ENCODE measurements at places on chromosomes 6 and 20.
A peak's percentile ranks its signal among the peaks of the same experiment; 100 is the strongest.

GRCh38 chr20:20299904-20300303 lies 68.0 kb upstream of the INSM1 start:
- no peak for DNase-seq

DNA sequence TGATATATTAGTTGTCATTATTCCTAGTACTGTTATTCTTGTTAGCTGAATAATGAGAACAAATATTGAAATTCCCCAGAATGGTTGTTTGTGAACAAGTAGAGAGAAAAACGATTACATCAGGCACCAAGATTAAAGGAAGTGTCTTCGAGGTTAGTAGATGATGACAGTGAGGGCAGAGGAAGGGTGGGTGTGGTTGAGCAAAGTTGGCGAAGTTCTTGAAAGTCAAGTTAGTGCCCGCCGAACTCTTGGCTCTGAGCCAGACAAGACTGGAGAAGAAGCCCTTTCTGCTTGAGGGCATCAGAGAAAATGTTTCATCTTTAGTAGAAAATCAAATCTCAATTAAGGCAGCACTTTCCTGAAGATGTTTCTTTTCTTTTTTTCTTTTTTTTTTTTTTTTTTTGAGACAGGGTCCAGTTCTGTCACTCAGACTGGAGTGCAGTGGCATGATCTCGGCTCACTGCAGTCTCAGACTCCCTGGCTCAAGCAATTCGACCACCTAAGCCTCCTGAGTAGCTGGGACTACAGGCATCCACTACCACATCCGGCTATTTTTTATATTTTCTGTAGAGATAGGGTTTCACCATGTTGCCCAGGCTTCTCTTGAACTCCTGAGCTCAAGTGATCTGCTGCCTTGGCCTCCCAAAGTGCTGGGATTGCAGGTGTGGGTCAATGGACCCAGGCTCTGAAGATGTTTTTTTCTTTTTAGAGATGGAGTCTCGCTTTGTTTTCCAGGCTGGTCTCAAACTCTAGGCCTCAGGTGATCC lies 77.1 kb downstream of the SGK1 start:
- DNase-seq, result peak; percentile 67

- no peak for DNase-seq
Observed at GRCh38 chr20:9070304-9070703, 1.4 kb downstream of the PLCB4 start.

- DNase-seq, result no peak
Observed at GRCh38 chr6:170092826-170093225, 198.1 kb downstream of the DLL1 start.

- DNase-seq, result no peak
Observed at GRCh38 chr20:52433326-52434040, 241.9 kb upstream of the ZFP64 start.

DNA sequence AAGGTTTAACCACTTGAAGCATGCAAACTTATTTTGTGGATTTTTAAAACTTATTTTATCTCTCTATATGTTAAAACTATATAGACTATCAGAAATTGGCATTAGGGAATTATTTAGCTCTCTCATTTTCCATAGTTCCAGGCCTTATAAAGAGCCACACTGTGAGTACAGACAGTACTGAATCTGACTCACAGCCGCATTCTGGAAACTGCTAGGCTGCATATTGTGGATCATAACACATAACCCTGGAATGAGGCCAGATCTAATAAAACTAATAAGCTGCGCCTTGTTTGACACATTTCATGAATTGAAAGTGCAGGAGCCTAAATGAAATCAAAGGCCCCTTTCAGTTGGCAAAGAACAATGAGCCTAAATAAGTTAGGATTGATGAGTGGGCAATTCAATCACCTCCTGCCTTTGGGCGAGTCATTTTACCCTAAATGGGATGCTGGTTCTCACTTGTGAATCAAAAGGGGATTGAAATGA lies 308.4 kb downstream of the PACRG start:
- no peak for DNase-seq

- DNase-seq, result no peak
Observed at GRCh38 chr6:139841794-139842215, 467.4 kb upstream of the CITED2 start.

DNA sequence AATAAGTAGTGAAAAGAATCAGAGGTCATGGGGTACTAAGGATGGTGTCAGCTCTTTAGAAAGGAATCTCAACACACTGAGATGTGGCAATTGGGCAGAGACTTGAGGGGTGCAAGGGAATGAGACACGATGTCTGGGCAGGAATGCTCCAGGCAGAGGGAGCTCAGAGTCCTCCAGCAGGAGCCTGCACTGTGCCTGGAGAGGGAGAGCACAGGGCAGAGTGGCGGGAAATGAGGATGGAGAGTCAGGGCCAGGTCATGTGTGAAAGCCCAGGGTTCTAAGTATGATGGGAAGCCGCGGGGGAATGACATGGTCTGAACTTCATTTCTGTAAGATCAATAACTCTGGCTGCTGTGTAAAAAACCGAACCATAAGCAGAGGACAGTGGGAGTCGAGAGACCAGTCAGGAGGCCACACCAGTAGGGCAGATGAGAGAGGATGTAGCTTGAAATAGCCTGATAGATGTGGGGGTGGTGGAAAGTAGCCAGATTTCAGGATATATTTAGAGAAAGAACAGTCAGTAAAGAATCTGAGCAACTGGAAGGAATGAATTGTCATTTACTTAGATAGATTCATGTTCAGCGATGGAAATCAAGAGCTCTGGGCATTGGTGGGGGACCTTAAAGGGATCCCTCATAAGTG lies 133.4 kb upstream of the DTNBP1 start:
- DNase-seq, result no peak

- DNase-seq, result no peak
Observed at GRCh38 chr20:8639112-8639778, 429.6 kb upstream of the PLCB4 start.

- no peak for DNase-seq
Observed at GRCh38 chr20:59000326-59000725, 6.7 kb downstream of the CTSZ start.

GRCh38 chr20:1830240-1830639 lies 65.0 kb upstream of the SIRPA start:
- no peak for DNase-seq

DNA sequence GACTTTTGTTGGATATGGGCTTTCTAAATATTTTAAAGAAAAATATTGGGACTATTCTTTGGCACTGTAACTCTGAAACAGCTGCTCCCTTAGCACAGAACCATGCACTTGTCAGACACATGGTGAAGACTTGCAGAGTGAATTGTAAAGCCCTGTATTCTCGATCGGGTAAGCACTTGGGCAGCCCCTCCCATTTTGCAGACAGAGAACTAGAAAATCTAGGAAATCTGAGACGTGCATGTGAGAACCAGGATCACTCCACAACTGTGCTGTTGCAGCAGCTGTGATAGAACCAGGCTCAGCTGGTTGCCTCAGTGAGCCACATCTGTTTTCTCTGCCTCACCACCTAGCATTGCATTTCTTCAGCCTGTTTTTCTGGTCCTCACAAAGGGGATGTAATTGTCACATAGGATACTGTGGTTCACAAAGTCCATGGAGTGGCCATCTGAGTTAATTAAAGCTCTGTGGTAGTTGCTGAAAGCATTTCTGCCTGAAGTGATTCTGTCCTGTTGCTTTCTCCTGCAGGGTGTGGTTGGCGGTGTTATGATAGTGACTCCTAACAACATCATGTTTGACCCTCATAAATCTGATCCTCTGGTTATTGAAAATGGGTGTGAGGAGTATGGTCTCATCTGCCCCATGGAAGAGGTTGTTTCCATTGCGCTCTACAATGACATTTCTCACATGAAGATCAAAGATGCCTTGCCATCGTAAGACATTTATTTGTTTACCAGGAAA lies 71.8 kb upstream of the HINT3 start:
- DNase-seq, result no peak

DNA sequence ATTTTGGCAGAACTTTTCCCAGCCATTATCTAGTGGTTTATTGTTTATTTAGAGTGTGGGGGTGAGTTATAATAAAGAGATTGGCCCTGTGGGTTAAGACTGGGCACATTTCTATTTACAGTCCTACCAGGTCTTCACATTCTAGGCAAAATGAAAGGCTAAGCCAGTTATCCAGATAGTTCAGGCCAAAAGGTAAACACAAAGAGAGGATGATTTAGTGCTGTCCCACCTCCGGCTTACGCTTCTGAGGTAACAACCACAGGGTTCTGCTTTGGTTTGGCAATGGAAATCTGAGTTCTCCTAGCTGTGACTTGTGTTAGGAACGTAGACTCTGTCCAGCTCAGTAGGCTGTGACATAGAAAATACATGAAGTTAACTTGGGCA lies 50.3 kb upstream of the PTPRK start:
- DNase-seq, result no peak

DNA sequence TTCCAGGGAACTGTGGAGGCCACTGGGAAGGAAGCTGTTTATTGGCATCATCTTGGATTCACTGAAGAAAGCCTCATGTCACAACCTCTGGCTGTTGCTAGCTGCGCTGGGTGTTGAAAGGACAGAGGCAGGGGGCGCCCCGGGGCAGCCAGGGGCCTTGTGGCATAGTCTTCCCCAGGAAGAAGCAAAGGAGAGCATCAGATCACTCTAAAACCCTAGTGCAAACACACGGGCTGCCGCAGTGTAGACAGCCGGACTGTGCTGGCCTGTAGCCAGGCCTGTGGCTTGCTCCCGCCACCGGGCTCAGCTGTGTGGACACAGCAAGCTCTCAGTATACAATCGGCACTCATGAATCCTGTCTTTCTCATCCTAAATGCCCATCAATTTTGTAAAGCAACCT lies 23.8 kb upstream of the SMOC2 start:
- DNase-seq, result no peak

GRCh38 chr20:11429168-11429567 lies 488.5 kb upstream of the BTBD3 start:
- no peak for DNase-seq

- DNase-seq, result peak; percentile 2
Observed at GRCh38 chr6:12605888-12606345, 110.7 kb upstream of the PHACTR1 start.

DNA sequence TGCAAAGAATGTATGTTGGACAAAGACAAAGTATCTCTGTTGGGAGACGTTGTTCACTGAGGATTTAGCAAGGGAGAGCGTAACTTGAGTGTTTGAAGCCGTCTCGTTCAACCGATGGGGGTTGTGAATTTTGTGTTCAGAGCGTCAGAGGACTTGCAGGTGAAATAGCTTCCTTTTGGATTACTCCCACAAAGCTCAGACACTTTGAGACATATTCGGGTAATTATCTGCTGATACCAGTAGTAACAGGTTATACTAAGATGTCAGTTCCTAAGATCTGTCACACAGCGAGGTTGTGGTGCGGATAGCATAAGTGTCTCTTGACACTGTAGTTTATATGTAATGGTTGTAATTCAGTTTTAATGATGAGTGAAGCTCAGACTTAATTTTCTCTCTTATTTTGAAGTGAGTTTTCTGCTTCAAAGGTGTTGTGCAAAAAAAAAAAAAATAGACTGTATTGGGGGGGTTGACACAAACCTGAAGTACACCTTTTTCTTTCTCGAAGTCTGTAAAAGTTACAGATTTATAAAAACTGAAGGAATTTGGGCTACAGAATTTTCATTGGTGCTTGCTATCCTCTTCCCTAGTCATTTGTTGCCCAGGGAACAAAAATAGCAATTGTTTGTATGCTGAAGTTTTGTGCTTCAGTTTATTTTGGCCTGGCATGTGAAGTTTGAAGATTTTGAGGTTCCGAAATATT lies 1.7 kb downstream of the ASXL1 start:
- no peak for DNase-seq

DNA sequence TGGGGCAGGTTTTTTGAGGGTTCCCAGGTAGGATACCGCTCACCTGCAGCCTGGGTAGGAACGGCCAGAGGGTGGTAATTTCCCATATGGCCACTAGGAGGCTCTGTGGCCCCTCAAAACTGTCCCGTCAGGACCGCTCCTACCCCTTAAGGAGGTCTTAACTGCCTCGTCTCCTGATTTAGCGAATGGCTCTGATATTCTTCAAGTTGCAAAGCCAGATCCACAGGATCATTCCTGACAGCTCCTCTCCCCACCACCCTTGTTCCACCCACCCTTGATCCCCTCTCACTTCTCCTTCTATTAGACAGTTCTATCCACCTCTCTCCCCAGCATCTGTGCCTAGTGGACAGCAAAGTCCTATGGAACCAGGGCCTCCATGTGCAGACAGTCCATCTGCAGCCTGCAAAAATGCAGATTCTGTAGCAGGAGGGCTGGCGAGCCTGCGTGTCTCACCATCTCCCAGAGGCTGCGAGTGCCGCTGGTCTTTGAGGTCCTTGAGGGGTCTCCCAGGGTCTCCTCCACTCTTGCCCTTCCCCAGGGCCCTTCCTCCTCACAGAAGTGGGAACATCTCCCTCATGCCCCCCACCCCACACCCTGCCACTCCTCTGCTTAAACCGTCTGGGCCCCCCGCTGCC lies 34.3 kb upstream of the ZBP1 start:
- peak; percentile 53 for DNase-seq

DNA sequence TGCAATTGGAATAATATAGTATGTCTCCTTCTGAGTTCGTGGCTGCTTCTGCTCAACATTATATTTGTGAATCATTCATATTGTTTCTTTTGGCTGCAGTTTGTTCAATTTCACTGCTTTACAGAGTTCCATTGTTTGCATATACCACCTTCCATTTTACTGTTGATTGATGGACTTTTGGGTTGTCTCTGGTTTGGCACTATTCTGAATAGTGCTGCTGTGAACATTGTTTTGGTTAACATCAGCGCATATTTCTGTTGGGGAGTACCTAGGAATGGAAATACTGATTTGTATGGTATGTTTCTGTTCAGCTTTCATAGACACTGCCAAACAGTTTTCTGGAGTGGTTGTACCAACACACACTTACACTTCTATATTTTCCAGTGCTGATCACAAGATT lies 46.9 kb downstream of the UST start:
- DNase-seq, result no peak

GRCh38 chr20:63502671-63503172 lies 3.8 kb upstream of the EEF1A2 start:
- DNase-seq, result no peak

DNA sequence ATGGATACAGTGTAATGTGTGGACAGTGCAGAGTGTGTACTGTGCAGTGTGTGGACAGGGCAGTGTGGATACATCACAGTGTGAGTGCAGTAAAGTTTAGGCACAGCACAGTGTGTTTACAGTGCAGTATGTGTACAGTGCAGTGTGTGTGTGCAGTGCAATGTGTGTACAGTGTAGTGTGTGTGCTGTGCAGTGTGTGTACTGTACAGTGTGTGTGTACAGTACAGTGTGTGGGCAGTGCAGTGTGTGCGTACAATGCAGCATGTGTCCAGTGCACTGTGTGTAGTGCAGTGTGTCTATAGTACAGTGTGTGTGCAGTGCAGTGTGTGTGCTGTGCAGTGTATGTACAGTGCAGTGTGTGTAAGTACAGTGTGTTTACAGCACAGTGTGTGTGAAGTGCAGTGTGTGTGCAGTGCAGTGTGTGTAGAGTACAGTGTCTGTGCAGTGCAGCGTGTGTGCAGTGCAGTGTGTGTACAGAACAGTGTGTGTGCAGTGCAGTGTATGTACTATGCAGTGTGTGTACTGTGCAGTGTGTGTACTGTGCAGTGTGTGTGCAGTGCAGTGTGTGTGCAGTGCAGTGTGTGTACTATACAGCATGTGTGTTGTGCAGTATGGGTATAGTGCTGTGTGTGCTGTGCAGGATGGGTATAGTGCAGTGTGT lies 385.2 kb downstream of the KIF16B start:
- no peak for DNase-seq

- no peak for DNase-seq
Observed at GRCh38 chr20:44072384-44072783, 114.6 kb downstream of the JPH2 start.

Measured in activated T-cell treated with anti-CD3 and anti-CD28 coated beads for 4 hours (primary cell).